ENCODE measurements at places on chromosomes 4 and X.

- DNase-seq: no peak
These were observed 406.3 kb upstream of the GRIA3 start for GRCh38 chrX:122777766-122778165.

DNA sequence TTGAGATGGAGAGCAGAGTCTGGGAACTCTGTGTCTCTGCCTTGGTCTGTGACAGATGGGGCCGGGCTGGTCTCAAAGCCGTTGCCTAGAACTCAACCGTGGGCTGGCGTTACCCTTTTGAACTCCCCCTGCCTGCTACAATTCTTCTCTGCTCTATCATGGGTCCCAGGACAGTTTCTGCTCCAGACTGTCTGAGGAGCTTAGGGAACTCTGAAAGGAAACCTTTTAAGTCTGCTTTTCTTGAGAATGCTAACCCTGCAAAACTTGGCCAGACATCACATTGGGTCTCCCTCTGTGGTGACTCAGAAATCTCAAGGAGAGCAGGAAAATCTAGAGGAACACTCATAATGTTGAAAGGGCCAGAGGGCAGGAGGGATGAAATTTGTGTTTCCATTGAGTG lies 240.6 kb downstream of the CBR4 start:
- DNase-seq: no peak

DNA sequence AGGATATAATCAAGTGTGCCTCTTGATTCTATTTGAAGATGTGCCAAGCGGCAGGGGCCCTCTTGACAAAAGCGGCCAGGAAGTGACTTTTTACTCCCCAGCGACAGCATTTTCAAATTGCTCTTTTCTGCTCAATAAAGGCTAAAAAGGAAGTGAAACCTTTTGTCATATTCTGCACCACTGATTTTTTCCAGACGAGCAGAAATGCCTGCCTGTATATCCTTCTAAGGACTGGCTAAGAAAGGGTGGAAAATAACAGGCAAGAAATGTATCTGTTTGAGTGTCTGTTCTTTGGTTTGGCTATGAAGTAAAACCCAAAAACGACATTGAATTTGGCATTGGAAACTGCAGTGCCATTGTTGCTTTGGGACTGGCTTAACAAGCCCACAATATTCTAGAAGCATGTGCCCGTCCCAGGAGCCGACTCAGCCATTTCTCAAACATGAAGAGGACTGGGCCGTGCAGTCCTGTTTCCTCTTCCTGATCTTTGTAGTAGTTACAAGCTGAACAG lies 25.4 kb downstream of the TMSB4X start:
- DNase-seq: no peak

- DNase-seq: no peak
These were observed 500.0 kb downstream of the SPRY1 start for GRCh38 chr4:123896446-123897071.

GRCh38 chr4:184899261-184900134 lies 73.7 kb upstream of the ACSL1 start:
- DNase-seq: no peak

GRCh38 chrX:139877710-139878414 lies 55.0 kb downstream of the ATP11C start:
- DNase-seq: no peak

- no peak for DNase-seq
These were observed 126.5 kb downstream of the QDPR start for GRCh38 chr4:17385403-17385802.

Measured in stimulated activated CD8-positive, alpha-beta memory T cell treated with anti-CD3 and anti-CD28 coated beads, Interleukin-7, amount 100 ng/mL, for 4 hours (primary cell).